ENCODE measurements at places on chromosomes 2 and 18.

DNA sequence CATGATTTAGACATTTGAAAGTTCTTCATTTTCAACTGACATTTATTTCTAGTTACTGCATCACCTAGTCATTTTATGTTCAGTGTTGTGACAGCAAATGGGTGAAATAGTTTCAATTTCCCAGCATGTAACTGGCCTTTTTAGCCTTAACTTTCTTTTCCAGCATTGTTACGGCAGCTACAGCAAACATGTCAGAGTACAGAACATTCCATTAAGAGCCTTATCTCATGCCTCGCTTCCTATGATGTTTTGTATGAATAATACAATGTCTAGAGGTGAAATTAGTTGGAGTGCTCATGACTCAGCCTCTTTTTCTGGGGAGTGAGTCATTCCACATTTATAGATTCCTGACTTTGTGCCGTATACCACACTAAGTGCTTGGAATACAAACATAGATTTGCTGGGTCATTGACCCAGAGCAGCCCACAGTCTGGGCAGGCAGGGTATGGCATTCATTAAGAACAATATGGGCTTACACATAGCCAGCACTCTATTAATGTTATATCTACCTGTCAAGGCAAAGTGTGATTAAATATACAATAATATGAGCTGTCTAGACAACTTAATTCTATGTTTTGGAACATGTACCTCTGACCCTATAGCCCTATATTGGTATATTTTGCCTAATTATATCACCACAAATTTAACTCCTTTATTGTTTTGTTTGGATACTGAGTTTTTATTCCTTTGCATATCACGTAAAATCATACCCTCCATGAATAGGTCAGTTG is 72.2 kb downstream of the MAP2 start:
- no peak for DNase-seq

DNA sequence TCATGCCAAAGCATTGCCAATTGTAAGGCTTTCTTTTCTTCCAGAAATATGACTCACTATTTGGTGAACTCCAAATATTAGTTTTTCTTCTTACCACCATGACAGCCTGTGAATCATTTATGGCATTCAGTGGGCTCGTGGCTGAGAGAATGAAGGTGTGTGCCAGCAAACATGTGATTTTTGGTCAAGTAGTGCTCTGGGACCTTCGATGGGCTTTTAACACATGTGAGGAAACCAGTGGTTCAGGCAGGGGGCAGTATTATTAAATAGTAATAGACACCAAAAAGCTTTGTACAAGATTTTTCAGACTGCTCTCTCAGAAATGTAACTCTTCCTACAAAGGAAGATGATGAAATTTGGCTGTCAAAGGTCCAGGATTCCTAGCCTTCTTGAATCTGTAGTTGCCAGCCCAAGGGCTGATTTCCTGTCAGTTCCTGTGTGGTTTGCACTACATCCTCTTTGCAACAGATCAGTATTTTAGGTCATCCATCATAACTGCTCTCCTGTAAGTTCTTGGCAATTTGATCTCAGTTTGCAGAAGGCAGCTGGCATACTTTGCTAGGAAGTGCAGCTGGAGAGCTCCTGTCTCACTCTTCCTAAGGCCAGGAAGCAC is 64.3 kb downstream of the BABAM2 start:
- DNase-seq, result no peak

- no peak for DNase-seq
Measured at GRCh38 chr2:135557530-135557929, 26.2 kb downstream of the R3HDM1 start.

- DNase-seq, result no peak
Measured at GRCh38 chr18:30072609-30073385, 969.7 kb downstream of the DSC3 start.

- no peak for DNase-seq
Measured at GRCh38 chr2:136310005-136310495, 192.1 kb upstream of the CXCR4 start.

- no peak for DNase-seq
Measured at GRCh38 chr18:51952844-51953243, 387.2 kb upstream of the DCC start.

DNA sequence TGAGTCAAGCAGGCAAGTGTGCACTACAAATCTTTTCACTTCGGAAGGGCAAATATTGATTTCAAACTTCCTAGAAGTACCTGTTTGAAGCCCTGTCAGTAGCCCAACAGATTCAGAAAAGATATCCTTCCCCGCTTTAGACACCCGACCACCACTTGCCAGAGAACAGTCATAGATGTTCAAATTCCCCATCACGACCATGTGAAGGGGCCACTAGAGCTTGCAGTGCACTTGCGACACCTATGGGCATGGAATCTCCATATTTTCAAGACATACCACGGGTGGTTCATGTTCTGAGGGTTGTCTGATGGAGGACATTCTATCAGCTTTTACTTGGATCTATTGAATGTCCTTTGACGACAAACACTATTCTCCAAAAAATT is 23.8 kb downstream of the GNLY start:
- DNase-seq, result no peak

DNA sequence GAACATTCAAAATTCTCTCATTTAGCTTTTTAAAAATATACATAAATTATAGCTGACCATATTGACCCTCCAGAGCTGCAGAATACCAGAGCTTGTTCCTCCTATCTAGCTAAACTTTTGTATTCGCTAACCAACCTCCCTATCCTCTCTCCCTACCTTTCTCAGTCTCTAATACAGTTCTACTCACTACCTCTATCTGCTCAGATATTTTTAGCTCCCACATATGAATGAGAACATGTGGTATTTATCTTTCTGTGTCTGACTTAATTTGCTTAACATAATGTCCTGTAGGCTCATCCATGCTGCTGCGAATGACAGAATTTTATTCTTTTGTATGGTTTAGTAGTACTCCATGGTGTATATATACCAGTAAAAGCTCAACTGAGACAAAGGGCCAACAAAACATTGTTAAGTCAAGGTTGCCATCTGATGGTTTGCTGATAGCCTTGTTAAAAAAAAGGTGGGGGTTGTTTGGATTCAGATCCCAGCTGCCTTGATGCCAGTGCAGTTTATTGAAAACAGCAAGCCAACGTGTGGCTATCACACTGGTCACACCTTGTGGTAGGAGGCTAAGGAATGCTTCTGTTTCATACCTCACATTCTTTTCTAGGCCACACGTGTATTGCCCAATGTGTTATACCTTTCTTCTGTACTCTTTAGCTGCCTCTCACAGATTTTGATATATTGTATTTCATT is 101.5 kb downstream of the VWA3B start:
- DNase-seq, result no peak

- no peak for DNase-seq
Measured at GRCh38 chr2:152400607-152401214, 65.7 kb downstream of the FMNL2 start.

DNA sequence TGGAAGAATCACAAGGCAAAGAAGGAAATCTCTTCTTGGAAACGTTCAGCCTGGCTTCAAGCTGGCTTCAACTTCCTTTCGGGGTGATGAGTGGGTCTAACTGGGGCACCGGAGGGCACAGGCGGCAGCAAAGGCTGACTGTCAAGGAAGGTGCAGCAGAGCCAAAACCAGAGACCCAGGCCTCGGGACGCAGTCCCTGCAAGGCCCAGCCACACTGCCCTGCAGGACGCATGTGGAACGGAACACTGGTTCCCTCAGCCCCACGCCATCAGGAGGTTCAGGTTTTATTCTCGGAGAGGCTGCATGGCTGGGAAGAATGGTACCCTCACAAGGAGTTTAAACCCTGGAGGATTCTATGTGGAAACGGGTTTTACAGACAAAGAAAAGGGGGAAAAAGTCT is 165.5 kb downstream of the HDAC4 start:
- DNase-seq, result no peak

GRCh38 chr18:70166668-70167067 is 38.8 kb downstream of the RTTN start:
- no peak for DNase-seq

DNA sequence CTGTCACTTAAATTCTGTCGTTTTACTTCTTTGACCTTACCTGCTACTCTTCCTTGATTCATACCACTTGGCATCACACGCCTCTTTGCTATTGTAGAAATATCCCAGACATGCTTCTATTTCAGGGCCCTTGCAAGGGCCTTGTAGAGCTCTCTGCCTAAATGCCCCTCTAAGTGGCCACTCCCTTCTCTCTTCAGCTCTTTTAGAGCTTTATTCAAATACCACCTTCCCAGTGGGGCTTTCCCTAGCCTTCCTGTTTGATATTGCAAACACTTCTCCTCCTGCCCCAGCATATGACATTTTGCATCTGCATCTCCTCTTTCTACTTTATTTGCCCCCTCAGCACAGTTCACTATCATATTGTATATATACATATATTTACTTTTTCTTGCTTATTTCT is 54.0 kb downstream of the PELI1 start:
- DNase-seq, result no peak

GRCh38 chr2:10526281-10527000 is 78.3 kb upstream of the ODC1 start:
- DNase-seq, result no peak

DNA sequence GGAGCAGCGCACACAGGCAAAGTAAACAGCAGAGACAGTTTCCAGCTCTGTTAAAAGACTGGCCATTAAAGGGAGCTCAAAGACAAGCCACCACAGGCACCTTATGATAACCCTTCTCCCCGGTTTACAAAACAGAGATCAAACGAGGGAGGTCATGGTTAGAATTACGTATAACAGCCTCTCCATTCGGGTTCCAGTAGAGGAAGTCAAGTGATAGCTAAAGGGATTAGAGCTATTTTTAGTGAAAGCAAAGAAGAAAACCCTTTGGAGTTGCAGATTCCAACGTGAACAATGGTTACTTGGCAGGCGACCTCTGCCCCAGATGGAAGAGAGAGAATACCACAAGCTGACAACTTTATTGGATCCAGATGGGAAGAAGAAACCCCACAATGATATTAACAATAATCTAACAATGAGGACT is 31.2 kb upstream of the EDAR start:
- no peak for DNase-seq

- DNase-seq, result no peak
Measured at GRCh38 chr2:188399159-188399558, 107.5 kb downstream of the GULP1 start.

- peak; percentile 77 for DNase-seq
Measured at GRCh38 chr2:31138037-31138962, at the start of gene GALNT14. TSS of gene GALNT14 (minus strand) at chr2:31138440. CDS start at chr2:31138086, 354 bp downstream.

DNA sequence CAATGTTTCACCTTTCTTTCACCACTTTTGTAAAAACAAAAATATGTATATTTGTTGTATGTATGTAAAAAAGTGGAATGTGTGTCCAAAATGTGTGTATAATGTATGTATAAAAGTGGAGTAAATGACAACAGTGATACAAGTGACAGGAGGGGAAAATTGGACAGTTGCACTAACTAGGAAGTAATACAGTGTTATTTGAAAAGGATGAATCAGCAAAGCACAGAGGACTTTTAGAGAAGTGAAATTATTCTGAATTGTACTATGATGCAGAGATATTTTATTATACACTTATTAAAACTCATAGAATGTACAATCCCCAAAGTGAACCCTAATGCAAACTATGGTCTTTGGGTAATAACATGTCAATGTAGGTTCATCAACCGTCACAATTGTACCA is 331.3 kb upstream of the CNTNAP5 start:
- DNase-seq, result no peak
